Natural killer cell (primary cell): ENCODE measurements at places on chromosomes 13 and 19. TPM values are rescaled to one million over a fixed set of nuclear protein-coding genes. Genes with fewer than 3 reads are reported as not detected.

DNA sequence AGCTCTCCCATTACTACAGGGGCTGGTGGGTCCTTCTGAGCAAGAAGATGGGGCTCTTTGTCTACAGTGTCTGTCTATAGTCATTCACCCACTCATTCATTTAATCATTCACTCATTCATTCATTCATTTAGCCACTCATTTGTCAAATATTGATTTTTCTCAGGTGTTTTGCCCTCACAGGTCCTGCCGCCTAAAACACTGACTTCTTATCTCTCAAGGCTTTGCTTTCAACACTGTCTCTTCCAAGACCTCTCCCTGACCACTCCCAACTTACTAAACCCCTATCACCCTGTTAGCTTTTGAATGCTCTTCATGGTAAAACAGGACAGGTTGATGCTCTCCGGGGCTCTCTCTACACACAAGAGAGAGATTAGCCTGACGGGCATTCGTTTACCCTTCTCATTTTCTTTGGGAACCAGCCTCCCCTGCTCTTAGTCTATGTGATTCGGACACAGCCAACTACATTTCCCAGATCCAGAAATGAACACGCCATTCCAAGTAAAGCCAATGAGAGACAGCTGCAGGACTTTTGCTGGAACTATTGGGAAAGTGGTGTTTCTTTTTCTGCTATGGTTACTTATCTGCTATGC, 22.7 kb downstream of the FAM187B start:
- DNase-seq, result no peak
- peak overlapping the region; percentile 88 for H3K27ac ChIP-seq
- no peak overlapping the region for H3K4me3 ChIP-seq

GRCh38 chr13:32627793-32628192, 41.5 kb downstream of the PDS5B start:
- no peaks in the 10 kb centered on the region for H3K27me3 ChIP-seq
- H3K36me3 ChIP-seq, result no peaks in the 10 kb centered on the region
- no peak overlapping the region for H3K27ac ChIP-seq
- DNase-seq, result no peak
- no peaks in the 10 kb centered on the region for H3K4me1 ChIP-seq

DNA sequence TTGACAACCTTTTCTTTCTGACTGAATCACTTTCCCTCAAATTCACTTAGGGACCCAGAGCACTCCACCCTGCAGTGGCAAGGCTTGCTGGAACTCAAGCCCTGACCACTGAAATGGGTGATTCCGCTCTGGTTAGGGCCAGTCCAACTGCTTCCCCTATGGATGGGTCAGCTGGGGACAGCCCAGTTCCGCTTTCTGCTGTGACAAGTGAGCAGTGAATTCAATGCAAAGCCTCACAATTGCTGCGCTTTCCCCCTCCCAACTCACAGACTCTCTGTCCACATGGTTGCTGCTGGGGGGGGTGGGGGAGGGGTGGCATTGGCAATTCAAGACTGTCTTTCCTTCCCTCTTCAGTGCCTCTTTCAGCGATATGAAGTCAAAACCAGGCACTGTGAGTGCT, 18.7 kb downstream of the CD70 start:
- no peak overlapping the region for H3K27ac ChIP-seq
- peaks cover 6% of the 10 kb centered on the region for H3K4me1 ChIP-seq
- no peak overlapping the region for H3K4me3 ChIP-seq
- H3K27me3 ChIP-seq, result peaks cover 8% of the 10 kb centered on the region
- no peaks in the 10 kb centered on the region for H3K36me3 ChIP-seq
- no peak for DNase-seq

- H3K27me3 ChIP-seq, result no peaks in the 10 kb centered on the region
- no peaks in the 10 kb centered on the region for H3K4me1 ChIP-seq
- no peak for DNase-seq
- no peak overlapping the region for H3K27ac ChIP-seq
- no peak overlapping the region for H3K4me3 ChIP-seq
These were observed 219.1 kb downstream of the MTUS2 start for GRCh38 chr13:29039212-29039611.

- H3K4me3 ChIP-seq, result no peak overlapping the region
- no peaks in the 10 kb centered on the region for H3K36me3 ChIP-seq
- DNase-seq, result no peak
- H3K27ac ChIP-seq, result no peak overlapping the region
- peaks cover 4% of the 10 kb centered on the region for H3K4me1 ChIP-seq
These were observed 44.3 kb upstream of the C19orf12 start for GRCh38 chr19:29759359-29759758.

GRCh38 chr13:32549788-32550187, 11.2 kb upstream of the N4BP2L2 start:
- H3K27me3 ChIP-seq, result no peaks in the 10 kb centered on the region
- H3K36me3 ChIP-seq, result no peaks in the 10 kb centered on the region
- H3K4me3 ChIP-seq, result no peak overlapping the region
- no peak for DNase-seq
- no peak overlapping the region for H3K27ac ChIP-seq
- H3K4me1 ChIP-seq, result no peaks in the 10 kb centered on the region

GRCh38 chr19:33691030-33691427, 69.3 kb downstream of the CHST8 start:
- no peak overlapping the region for H3K27ac ChIP-seq
- DNase-seq, result no peak
- no peaks in the 10 kb centered on the region for H3K36me3 ChIP-seq
- no peaks in the 10 kb centered on the region for H3K27me3 ChIP-seq
- H3K4me3 ChIP-seq, result no peak overlapping the region

DNA sequence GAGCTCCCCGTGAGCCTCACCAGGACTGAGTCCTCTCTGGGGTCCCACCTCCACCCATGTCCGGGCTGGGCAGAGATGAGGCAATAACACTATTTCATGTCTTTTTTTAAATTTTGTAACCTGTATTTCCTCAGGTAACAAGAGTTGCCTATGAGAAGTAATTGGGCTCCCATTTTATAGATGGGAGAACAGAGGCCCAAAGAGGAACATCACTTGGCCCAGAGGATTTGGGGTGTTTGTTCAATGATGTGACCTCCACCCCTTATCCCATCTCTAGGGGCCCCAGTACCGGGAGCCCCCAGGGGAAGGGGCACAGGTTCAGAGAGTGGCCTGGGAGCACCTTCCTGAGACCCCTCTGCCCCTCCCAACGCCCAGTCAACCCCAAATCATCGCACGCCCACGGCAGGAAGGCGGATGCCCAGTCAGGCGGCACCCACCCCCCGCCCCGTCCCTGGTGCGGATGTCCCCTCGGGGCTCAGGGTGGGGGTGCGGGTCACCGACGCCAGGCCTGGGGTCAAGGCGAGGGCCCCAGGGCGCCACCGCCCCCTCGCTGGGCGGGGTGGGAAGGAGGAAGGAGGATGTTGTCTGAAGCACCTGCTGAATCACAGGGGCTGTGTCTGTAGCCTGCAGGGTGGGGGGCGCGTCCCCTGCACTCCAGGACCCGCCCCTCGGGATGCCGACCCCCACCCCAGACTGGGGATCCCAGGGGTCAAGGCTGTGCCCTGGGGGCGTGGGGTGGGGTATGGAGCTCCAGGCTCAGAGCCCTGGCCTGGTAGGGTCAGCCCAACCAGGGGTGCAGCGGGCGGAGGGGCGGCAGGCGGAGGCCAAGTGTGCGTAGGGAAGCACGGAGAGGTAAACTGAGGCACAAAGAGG, 9.0 kb upstream of the CIRBP start:
- H3K4me3 ChIP-seq, result peak overlapping the region; percentile 51
- peak overlapping the region; percentile 100 for H3K27ac ChIP-seq
- H3K27me3 ChIP-seq, result no peaks in the 10 kb centered on the region

- H3K4me3 ChIP-seq, result no peak overlapping the region
- peaks cover 3% of the 10 kb centered on the region for H3K27me3 ChIP-seq
- peaks cover 8% of the 10 kb centered on the region for H3K4me1 ChIP-seq
- H3K27ac ChIP-seq, result no peak overlapping the region
- no peaks in the 10 kb centered on the region for H3K36me3 ChIP-seq
These were observed 8.2 kb downstream of the C3 start for GRCh38 chr19:6712231-6712630.

DNA sequence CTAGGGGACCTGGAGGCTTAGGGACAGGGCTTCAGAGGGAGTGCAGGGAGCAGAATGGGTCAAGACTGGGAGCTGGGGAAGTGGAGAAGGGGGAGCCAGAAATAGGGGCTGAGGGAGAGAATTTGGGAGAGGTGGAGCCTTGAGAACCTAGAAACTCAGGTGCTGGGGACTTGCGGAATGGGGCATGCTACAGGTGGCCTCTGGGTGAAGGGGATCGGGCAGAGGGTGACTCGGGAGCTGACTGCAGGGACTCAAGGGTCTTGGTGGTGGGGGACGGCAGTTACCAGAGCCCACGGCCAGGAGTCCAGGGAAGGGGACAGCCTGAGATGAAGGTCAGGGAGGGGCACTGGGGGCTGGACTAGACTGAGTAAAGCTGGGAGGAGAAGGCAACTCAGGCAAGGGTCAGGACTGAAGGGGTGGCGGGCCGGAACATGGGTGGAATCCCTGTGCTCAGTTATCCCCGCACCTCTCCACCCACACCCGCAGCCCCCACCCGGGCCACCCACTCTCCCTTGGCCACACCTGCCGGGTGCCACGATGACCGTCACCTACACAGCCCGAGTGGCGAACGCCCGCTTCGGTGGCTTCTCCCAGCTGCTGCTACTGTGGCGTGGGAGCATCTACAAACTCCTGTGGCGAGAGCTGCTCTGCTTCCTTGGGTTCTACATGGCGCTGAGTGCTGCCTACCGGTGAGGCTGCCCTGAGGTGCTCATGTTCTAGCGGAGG, 628 bp downstream of the BEST2 start:
- DNase-seq, result no peak
- peaks cover 1% of the 10 kb centered on the region for H3K4me1 ChIP-seq
- no peaks in the 10 kb centered on the region for H3K27me3 ChIP-seq
- H3K4me3 ChIP-seq, result no peak overlapping the region

DNA sequence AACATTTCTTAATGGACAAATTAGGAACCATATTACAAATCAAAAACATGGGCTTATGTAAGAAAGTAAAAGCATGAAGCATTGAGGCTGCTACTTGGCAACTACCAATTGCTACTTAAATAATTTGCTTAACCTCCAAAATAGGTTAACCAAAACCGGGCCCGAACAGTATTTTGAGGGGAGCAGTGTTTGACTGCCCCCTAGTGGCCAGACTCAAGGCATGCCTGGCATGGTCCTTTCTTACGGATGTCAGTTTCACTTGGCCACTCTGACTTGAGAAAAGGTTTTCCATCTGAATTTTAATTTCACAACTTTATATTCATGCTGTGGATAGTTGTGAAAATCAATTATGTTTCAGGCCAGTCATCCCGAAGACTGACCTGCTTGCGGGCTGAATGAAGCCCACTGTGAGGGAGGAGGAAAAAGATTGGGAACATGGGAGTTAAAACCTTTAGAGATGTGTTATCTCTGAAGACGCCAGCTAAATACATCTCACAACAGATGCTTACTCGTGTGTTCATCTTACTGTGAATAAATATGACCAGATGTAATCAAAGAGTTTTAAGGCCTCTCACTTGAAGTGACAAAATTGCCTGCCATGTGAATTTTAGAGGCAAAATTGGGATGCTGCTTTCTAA, 2.9 kb downstream of the RXFP2 start:
- peaks cover 2% of the 10 kb centered on the region for H3K27me3 ChIP-seq
- H3K4me1 ChIP-seq, result no peaks in the 10 kb centered on the region
- no peaks in the 10 kb centered on the region for H3K36me3 ChIP-seq
- DNase-seq, result peak; percentile 78

DNA sequence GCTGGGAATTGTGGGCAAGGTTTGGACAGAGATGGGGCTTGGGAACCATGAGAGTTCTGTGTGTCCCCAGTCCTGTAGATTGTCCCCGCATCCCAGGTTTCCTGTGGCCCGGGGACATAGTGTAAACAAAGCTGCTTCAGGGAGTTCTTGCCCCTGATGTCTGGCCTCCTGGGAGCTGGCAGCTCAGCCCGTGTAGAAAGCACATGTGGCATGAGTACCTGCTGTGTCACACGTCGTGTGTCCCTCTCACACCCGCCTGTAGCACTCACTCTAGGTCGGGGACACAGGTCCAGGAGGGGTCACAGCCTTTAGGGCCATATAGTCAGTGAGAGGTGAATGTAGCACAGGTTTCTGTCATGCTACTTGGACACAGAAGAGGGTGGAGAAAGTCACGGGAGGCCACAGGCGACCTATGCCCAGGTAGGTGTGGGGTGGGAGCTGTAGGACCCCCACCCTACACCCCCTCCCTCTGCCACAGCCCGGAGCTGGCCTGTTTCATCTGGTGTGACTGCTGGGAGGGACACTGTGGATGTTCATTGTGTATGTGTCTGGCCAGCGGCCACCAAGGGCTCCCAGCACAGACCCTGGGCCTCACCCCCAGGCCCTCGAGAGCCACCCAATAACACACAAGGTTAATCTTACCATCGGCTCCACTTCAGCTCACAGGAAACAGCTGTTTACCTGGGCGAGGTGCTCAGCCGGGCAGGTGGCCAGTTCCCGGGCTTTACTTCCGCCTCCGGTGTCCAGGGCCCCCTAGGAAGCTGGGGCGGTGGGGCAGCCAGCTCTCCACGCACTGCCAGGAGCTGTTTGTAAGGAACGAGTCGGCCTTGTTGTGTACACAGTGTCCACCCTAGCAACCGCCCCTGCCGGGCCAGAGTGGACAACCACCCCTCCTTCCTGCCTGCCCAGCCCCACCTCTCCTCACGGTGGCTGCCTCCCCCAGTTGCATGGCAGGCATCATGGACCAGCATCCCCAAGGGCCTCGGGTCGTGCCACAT, 49.7 kb downstream of the COMP start:
- no peak overlapping the region for H3K4me3 ChIP-seq
- H3K27ac ChIP-seq, result no peak overlapping the region
- no peak for DNase-seq

DNA sequence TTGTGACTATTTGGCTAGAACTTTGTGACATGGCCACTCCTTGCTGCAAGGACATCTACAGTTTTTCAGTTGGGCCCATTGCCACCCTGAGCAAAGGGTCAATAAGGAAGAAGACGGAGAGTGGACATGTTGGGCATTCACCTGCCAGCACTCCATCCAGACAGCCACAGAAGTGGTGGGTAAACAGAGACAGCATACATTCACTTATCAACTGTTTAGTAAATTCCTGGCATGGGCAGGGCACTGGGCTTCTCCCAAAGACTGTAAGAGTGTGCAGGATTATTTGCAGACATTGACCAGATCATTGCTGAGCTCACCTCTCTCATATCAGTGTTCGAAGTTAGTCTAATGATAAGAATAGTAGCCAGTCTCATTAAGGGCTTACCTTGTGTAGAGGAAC, 29.2 kb downstream of the SIPA1L3 start:
- no peaks in the 10 kb centered on the region for H3K36me3 ChIP-seq
- peaks cover 15% of the 10 kb centered on the region for H3K4me1 ChIP-seq

GRCh38 chr19:51811344-51811743, 16.4 kb downstream of the FPR3 start:
- no peak overlapping the region for H3K4me3 ChIP-seq
- peaks cover 5% of the 10 kb centered on the region for H3K4me1 ChIP-seq
- DNase-seq, result no peak
- no peak overlapping the region for H3K27ac ChIP-seq
- no peaks in the 10 kb centered on the region for H3K27me3 ChIP-seq
- H3K36me3 ChIP-seq, result no peaks in the 10 kb centered on the region

KLF1 gene
- total RNA-seq, result not detected

EFNA2 gene
- not detected for total RNA-seq

HSH2D gene
- total RNA-seq, result 203 TPM
